ENCODE measurements at places on chromosomes 3 and 15.

GRCh38 chr15:101113114-101114005, 138.5 kb downstream of the CHSY1 start:
- no peak for DNase-seq

DNA sequence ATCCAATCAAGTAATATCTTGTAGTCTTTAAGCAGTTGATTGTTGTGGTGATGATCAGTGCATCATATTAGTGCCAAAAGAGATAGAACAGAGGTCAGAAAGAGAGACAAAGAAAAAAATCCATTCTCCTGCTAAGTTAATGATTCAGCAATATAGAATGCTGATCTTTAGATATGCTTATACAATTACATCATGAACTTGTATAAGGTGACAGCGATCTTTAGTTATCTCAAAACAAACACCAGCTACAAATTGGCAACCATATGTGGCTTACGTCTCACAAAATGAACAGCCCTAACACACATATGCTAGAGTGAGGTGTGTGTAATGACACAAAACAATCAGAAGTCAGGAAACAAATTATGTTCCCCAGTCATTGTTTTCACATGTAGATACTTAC, 12.5 kb downstream of the LSAMP start:
- DNase-seq, result no peak

GRCh38 chr15:101501703-101502373, 12.3 kb upstream of the PCSK6 start:
- no peak for DNase-seq

DNA sequence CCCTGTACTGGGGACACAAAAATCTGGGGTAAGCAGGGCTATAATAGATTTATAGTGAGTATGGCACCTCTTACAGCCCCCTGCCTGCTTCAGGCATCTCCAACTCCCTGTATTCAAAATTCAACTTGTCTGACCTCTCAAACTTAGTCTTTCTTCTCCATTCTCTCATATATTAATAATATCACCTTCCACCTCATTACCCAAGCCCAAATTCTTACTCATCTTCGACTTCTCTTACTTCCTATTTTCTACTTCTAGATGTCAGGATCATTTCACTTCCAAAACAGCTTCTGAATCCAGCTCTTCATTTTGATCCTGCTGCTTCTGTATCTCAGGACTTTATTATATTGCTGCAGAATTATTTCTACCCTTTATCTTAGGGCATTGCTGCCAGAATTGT, 290.7 kb downstream of the CHST2 start:
- DNase-seq, result no peak

DNA sequence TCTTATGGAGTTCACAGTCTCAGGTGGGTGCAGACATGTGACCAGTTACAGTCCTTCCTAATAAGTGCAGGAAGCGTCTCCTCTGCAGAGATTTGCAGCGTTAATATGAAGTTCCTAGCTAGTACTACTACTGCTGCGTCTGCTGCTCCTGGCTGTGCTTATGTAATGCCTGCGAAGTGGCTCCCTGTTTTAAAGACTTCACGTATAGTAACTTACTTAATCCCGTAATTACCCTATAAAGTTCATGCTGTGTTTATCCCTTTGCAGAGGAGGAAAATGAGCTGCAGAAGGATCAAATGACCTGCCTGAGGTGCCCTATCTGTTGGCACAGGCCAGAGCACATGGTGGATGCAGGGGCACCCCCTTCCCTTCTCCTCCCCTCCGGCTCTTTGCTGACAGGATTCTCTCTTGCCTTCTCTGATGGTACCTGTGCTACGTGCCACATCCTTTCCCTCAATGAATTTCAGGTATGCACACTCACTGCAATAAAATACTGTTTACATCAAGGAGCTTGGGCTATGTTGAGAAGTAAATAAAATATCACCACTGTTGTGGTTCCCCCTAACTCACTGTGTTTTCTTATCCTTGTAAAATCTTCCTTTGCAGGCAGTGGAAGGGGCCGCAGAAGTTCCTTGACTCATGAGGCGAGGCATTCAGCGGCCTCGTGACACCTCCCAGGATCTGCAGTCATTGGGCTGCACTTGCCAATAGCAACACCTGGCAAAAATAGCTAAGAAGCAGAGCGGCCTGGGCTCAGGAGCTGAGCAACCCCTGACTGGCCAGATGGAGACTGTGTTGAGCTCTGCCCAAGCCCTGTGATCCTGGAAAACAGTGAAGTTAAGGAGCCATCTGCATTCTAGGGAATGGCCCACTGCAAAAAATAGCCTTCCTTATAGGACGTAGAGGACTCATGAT, 188.9 kb upstream of the ATP10A start:
- no peak for DNase-seq

GRCh38 chr3:37963016-37963415, 27.6 kb upstream of the VILL start:
- no peak for DNase-seq

DNA sequence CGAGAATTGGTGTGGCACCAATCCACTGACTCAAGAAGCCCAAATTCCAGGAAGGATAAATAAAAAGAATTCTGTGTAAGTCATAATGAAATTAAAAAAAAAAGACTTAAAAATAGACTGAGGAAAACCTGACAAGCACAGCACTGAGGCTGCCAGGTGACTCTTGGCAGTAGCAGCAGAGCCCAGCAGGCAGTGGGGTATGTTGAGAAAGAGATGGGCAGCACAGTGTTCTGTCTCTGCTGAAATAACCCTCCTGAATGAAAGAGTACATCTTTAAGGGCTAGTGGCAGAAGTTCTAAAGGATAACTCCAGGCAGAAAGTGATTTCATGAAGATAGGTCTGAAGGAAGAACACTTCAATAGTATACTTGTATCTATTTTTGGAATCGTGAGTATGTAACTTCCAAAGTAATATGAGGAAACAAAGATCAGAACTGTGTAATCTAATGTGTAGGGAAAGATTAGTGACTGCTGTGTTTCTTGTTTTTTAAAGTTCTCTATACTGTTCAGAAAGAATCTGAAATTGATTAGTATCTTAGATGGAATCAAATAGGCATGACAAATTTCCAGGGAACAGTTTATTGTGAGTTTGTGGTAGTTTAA, 75.9 kb downstream of the RAB7A start:
- no peak for DNase-seq

- DNase-seq, result no peak
Observed at GRCh38 chr3:71653414-71653807, 69.9 kb upstream of the FOXP1 start.

All from NCI-H187 (cell line).